ENCODE measurements at places on chromosomes 5 and 9. TPM values are rescaled to one million over a fixed set of nuclear protein-coding genes. Genes with fewer than 3 reads are reported as not detected.

Gene GZMA
- polyA plus RNA-seq, result 3.4 TPM

Gene CDC25C
- polyA plus RNA-seq, result 2.1 TPM

Gene NR3C1
- polyA plus RNA-seq, result 18.6 TPM

Gene IFNB1
- not detected for polyA plus RNA-seq

DNA sequence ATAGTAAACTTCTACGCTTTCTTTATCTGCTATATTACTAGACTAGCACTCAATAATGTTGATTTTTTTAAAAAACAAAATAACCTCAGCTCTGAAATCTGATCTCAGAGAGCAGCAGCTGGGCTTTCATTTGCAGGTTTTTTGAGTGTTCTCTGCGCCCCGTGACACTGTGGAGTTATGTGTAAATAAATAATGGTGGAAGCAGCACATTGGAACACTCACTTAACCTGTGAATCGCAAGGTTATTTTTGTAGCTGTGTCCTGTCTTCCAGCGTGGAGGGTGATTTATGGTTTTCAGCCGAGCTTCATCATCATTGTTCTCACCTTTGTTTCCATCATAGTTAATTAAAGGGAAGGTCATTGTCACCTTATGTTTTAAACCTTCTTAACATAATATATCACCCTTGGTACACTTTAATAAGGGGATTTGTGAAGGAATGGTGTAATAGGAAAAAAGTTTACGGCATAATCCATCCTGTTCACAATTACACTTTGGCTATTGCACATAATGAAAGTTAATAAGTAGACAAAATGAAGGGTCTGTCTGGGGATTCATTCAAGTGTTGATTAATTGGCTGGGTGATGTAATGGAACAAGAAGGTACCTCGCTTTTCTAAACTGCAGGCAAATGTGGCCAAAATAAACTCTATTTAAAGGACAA, 493.3 kb upstream of the ADAMTS16 start:
- no peak for DNase-seq

DNA sequence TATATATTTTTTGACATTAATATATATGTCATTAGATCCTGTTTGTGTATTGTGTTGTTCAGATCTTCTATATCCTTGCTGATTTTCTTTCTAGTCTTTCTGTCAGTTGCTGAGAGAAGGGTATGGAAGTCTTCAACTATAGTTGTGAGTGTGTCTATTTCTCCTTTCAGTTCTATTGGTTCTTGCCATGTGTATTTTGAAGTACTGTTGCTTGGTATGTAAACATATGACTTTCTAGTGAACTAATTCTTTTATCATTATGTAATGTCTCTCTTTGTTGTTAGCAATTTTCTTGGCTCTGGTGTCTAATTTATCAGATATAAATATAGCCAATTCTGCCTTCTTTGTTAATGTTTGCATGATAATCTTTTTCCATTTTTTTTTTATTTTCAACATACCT, 84.3 kb upstream of the CAST start:
- no peak for DNase-seq

- no peak for DNase-seq
Observed at GRCh38 chr5:120532835-120533234, 68.7 kb downstream of the PRR16 start.

DNA sequence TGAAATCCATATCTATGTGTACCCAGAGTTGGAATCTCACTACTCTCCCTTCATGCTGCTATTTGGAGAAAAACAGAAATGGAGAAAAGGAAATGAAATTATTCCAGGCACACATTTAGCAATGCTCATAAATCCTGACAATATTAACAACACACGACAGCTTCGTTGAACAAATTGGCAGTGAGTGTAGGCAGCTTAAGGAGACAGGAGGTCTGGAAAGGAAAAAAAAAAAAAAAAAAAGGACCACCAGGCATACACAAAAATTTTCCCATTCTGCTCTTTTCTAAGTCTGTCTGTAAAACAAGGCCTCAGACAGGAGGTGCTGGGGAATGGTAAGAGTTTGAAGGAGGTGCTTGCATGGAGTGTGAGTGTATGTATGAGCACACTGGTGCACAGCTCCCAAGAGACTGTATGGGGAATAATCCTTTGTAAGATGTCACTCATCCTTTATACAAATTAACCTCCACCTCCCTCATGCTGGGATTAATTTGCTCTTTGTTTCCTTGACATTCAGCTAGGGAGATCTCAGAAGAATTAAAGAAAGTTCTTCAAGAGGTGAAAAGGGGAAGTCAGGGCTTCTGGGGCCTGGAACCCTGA, 78.9 kb downstream of the ASTN2 start:
- DNase-seq, result peak; percentile 14

DNA sequence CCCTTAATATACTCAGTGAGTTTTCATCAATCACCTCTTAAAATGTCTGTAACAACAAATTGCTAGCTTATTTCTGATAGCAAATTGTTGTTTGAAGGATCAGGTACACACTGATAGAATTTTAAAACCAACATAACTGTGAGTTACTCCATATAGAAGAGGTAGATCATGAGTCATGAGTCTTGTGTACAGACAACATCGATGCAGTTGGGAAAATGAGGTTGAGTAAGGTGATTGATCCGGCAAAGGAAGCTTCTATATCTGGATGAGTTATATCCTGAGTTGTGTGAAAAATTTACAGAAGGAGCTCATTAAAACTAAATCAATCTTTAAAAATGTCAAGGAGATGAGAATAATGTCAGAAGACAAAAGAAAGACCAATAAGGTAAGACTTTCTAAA, 604.6 kb upstream of the RGMB start:
- no peak for DNase-seq

Gene AFAP1L1
- 1.8 TPM for polyA plus RNA-seq

GRCh38 chr5:123119334-123119986, 30.4 kb downstream of the PRDM6 start:
- DNase-seq, result peak; percentile 26

GRCh38 chr9:37995961-37996818, 72.8 kb downstream of the SHB start:
- DNase-seq, result no peak

DNA sequence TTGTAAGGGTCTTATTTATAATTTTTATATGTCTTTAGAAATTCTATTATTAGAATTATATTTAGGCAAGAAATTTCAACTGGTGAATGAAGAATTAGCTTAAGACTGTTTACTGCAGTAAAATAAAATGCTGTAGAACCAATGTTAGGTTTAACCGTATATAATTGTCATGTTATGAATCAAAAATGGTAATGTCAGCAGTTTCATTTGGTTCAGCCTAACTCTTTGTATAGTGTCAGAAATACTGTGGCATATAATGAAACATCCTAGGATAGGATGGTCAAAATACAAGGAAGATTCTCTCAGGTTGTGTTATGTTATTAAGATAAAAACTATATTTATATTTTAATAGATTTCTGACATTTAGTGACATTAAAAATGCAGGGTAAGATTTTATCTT, 64.4 kb upstream of the EIF4EBP3 start:
- no peak for DNase-seq

- DNase-seq, result no peak
Observed at GRCh38 chr5:127536687-127537086, 19.2 kb downstream of the PRRC1 start.

Gene PCDHGB3
- polyA plus RNA-seq, result not detected

- DNase-seq, result no peak
Observed at GRCh38 chr5:172801179-172801671, 30.2 kb upstream of the DUSP1 start.

- DNase-seq, result no peak
Observed at GRCh38 chr5:44842496-44843282, 33.9 kb downstream of the MRPS30 start.
